ENCODE measurements at places on chromosomes 6 and 20.

- no peak for DNase-seq
These were observed 212.0 kb downstream of the IBTK start for GRCh38 chr6:82035526-82035925.

DNA sequence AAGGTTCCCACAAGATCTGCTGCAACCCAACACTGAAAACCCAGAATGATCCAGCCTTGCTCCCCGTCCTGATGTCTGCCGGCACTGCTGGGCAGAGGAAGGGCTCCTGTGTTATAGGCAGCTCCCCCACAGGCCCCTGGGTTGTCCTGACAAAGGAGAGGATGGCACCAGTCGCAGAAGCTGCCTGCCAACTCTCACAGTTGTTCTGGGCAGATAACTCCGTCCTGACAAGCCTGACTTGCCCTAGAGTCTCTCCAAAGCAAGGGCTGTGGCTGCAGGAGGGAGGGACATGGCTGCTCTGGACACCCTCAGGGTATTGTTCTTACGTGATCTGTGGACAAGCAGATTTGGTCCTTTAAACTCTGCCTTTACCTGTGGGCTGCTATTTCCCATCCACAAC is 243.8 kb downstream of the CDH26 start:
- peak; percentile 29 for DNase-seq

DNA sequence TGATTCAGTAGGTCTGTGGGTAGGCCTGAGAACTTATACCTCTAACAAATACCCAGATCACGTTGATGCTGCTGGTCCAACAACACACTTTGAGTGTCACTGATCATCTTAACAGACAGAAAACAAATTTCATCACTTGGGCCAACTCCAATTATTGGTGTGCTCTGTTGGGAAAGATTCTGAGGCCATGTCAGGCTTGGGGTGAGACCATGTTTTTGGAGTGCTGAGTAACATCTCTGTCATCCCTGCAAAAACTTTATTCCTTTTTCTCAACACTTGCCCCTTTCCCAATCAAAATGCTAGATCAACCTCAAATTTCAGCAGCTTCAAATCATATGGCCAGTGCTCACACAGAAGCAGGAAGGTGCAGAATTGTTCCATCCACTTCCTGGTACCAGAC is 108.8 kb upstream of the TENT5A start:
- no peak for DNase-seq

DNA sequence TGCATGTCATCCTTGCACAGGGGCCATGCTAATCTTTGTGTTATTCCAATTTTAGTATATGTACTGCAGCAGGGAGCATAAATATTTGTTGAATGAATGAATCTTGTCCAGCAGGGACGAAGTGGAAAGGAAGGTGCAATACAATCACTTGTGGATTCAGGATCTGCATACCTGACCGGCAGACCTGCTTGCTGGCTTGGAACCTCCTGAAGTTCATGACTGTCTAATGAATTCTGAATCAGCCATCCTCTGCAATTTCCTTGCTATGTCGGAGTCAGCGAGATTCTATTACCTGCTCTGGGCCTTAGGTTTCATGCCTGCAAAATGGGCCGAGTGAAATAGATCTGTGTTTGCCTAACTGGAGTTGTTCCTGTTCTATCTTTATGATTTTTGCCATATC is 17.4 kb upstream of the NCOA3 start:
- DNase-seq = no peak

DNA sequence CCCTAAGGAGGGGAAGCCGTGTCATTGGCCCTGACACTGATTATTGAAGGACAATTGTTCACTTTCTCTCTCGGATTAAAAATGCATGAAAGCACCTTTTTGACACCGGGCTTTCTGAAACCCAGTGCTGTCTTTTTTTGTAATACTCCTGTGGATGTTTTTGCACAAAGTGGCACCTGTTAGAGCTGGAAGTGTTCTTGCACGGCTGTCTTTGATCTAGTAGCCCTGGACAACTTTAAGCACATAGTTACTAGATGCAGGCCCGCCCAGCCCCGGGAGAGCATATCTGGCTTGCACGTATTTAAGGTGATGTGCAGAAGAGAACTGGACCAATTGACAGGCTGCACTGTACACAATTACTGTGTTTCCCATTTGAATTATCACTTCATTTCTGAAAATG is 72.6 kb downstream of the ARID1B start:
- no peak for DNase-seq

GRCh38 chr6:91464201-91464600 is 877.3 kb upstream of the MAP3K7 start:
- no peak for DNase-seq

- no peak for DNase-seq
These were observed 71.4 kb upstream of the PREP start for GRCh38 chr6:105474234-105474633.

DNA sequence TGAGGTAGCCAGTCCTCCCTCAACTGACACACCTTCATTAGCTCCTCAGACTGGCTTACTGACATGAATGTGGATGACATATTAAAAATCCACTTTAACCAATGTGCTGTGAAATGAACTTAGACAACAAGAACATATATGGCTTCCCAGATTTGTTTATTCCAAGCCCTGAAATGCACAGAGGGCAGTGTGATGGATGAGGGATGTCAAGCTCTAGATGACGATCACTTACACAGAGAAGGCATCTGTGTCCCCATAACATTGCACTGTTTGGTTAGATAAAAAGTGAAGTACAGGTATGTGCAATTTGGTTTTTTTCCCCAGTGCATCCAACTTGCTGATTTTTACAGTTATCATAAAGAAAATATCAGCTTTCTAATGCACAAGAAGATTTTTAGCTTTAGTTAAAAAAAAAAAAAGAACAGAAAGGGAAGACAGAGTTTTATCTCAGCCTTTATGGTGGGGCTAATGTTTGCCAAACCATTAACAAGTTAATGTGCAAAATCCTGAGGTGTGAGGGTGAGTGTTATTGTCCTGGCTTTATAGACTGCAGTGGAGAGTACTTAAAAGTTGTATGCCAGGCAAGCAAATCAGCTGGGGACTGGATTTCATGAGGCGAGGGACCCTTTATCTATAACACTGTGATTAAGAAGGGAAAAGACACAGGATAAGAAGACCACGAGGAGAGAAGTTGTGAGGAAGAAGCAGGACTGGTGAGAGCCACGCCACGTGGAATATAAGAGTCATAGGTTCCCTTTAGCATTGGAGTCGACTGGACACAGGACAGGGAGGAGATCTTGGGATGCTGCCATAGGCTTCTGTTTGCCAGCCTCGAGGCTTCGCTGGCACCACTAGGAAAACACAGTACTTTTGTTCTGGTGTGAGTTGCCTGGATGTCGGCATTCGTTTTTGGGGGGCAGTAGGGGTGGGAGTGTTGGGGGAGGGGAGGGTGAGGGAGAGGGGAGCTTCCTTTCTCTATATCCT is 90.0 kb upstream of the BACH2 start:
- DNase-seq = no peak

- DNase-seq = no peak
These were observed 78.1 kb upstream of the NNAT start for GRCh38 chr20:37442986-37443385.

DNA sequence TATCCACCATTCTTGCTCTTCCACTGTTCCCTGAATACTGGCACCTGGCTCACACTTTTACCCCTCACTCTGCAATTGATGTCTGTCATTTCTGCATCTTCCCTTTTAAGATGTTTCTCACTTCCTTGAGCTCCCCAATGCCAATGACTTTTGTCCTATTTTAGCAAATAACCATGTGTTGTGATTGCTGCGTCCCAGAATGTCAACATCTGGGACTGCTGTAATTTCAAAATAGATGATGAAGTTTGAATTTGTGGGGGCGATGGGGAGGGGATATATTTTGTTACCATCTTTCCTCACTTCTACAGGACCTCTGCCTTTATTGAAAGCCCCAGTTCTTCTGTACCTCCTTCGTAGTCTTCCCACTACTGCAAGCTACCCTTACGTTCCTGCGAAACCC is 40.0 kb upstream of the ADGRF5 start:
- no peak for DNase-seq

DNA sequence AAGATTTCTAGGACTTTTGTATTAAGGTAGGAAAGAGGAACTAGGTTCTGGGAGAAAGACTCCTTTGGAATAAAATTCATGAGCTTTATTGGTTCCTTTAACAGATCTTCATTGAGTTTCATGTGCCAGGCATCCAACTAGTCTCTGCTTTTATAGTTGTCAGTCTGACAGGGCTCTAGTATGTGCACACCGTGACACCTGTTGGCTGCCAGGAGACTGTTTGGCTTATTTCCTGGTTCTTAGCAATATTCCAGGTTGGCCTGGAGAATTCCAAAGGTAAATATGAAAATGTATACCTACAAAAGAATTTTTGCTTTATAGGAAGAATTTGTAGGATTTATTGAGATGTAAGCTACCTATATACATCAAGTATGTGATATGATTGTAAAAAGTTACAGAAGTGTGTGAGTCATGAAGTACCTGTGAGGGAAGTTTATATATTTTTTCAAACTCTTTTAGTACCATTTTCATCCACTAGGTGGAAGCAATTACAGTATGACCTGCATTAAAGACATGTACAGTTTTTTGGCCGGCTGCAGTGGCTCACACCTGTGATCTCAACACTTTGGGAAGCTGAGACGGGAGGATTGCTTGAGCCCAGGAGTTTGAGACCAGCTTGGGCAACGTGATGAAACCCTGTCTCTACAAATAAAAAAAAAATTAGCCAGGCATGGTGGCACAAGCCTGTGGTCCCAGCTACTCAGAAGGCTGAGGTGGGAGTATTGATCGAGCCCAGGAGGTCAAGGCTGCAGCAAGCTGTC is 35.2 kb downstream of the NDUFAF5 start:
- peak; percentile 87 for DNase-seq

GRCh38 chr6:108114841-108115597 is 40.5 kb upstream of the OSTM1 start:
- peak; percentile 59 for DNase-seq

GRCh38 chr6:37965964-37966676 is 146.6 kb downstream of the ZFAND3 start:
- DNase-seq = peak; percentile 93

DNA sequence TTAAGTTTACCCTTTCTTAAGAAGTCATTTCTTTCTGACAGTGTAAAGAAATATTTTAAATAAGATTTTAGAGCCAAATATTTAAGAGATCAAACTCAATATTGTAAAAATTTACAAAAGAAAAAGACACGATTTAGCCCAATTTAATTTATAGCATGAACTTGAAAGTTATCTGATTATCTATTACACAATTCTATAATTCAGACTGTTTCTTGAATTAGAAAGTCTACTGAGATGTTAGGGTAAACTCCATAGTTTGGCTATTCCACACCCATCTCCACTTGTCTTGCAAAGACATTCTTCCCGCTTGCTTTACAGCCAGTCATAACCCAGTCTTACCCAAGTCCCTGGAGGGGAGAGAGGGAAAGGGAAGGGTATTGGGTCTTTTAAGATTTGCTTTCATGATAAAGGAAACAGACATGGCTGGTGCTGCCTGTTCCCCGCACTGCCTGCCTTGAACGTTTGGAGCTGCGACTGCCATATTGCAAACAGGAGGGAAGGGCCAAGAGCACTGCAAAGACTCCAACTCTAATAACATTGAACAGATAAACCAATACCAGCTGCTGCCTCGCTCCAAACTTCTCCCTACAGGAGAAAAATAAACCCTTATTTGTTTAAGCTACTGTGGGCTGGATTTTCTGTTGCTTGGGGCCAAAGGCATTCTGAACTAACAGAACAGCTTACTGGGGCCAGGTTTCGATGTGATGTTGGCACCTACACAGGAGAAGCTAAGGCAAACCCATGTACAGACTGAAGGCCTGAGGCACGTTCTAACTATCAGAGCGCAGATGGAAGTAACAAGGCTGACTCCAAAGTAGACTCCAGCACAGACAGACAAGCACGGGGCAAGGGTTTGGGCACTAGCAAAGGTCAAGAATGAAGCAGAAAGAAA is 552.3 kb upstream of the JARID2 start:
- no peak for DNase-seq

DNA sequence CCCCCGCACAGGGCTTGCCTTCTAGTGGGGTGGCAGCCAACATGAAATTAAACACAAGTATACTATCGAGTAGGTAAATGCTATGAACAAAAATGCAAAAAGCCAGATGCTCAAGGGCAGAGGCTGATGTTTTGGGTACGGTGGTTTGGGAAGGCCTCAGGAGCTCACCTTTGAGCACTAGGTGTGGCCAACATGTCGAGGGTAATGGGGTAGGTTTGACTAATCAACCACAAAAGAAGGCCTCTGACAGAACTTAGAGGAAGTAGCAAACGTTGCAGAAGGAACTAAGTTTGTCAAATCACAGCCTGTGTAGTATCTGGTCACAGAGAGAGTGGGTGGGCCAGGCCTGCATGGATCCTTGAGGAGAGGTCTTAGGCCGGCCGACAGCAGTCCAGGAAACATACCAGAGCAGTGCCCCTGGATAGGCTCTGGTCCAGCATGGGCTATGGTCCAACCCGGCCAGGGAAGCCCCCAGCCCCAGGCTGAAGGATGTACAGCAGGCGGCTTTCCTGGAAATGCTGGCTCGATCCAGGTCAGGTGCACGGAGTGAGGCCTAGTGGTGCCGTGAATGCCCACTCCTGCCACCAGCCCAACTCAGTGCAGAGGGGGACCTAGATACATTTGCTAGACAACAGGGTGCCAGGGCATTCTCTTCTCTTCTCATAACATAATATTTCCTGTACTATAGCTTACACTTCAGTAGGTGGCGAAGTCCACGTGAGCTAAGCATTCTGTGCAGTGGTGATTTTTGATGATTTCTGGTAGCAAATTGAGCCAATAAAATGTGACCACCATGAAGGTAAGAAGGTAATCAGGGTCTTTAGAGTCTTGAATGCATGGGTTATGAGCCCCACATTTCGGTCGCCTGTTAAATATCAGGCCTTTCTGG is 56.3 kb upstream of the CD93 start:
- peak; percentile 45 for DNase-seq

- peak; percentile 47 for DNase-seq
These were observed 64.4 kb downstream of the HACE1 start for GRCh38 chr6:104795363-104795762.

- no peak for DNase-seq
These were observed 62.9 kb downstream of the WDR27 start for GRCh38 chr6:169638915-169639314.

DNA sequence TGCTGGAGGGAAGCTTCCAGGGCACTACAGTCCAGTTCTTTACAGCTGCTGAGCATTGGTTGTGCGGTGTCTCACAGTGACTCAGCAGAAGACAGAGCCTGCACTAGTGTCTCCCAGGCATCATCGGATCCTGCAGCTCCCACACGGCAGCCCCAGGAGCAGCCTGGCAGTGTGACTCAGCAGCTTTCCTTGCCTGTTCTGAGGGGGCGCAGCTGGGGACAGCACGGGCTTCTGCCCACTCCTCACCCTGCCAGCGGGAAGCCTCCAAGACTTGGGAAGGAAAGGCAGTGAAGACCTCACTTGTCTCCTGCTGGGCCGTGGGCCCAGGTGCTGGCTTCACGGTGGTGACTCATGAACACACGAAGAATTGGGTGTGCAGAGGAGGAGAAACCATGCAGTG is 165.4 kb downstream of the SYNDIG1 start:
- peak; percentile 78 for DNase-seq

DNA sequence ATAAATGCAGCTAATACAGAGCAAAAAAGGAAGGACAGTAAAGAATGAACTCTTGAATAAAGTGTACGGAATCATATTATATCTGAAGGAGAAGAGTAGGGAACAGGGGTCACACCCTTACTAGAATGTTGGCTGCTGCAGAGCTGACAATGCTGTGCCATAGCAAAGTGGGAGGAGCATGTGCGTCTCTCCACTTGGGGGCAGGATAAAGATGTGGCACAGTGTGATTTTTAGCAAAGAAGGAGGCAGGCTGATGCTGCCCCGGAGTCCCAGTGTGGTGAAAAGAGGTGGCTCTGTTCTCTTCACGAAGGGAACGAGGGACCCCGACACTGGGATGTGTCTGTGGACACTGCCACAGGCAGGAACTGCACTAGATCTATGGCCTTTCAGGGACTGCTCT is 67.5 kb downstream of the INSM1 start:
- DNase-seq = no peak

Data from epithelial cell of esophagus (primary cell).